ENCODE measurements at places on chromosomes 16 and 17.

DNA sequence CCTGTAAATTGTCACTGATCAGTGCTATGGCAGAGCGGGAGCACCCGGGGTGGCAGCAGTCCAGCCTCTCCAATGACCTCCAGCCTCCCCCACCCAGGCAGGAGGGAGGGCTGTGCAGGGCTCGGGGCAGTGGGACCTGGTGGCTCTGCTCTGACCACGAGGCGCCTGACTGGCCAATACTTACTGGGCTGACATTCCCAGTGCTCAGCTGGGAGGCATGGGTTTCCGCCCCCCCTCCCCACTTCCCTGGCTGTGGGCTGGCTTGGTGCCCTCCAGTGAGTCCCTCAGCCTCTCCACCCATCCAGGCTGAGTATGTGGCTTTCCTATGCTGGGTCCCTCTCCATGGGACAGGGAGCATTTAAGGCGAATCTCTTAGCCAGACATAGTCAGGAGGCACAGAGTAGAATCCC, 2.7 kb downstream of the SOCS3 start:
- DNase-seq: no peak

DNA sequence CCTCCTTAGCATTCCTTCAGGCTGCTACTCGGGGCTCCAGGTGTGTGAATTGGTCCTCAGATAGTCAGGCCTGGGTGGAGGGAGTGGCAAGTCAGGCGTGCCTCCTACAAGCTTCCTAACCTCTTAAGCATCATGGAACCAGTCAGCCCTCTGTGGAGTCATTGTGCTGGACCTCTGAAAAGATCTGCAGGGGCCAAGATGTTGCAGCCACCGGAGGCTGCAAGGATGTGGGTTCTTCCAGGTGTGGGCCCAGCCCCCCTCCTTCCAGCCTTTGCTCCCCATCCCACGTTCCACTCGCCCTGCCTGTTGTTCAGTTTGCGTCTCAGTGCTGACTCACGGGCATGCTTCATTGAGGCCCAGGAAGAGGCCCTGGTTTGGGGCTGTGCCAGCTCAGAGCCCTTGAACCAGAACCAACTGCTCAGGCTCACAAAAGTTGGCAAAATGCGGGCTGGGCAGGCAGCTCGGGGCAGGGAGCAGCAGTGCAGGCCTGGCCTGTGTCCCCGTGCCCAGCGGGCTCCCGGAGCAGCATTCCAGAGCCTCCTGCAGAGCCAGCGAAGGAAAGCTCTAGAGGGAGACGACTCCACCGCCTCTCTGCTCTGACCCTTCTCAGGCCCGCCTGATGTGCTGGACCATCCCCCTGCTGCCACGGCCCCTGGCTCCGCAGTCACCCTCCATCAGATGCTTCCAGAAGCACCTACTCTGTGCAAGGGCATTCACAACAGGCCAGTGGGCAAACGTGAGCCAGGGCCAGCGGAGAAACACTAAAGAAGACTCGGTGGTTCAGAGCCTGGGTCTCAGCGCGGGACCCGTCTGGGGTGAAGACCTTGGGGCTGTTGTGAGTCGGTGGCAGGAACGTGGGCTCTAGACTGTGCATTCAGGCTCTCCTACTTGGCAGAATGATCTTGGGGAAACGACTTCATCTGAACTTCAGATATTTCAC, 7.5 kb downstream of the LDHD start:
- peak; percentile 66 for DNase-seq

DNA sequence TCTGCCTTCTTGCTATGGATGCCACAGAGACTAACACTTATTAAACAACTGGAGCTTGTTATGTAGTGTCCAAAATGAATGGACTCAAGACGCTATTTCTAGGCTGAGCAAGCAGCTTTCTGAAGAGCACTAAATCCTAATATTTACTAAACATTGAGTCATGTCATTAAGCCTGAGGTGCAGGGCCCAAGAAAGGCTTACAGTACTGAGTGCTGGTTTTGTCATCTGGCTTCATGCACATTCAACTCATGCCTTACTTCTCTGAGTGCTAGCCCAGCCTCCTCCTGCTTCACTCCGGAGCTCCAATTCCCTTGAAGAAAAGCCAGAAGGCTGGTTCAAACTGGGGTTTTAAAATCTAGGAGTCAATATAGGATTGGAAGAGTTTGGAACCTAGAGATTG, 363.3 kb upstream of the CDH5 start:
- no peak for DNase-seq

DNA sequence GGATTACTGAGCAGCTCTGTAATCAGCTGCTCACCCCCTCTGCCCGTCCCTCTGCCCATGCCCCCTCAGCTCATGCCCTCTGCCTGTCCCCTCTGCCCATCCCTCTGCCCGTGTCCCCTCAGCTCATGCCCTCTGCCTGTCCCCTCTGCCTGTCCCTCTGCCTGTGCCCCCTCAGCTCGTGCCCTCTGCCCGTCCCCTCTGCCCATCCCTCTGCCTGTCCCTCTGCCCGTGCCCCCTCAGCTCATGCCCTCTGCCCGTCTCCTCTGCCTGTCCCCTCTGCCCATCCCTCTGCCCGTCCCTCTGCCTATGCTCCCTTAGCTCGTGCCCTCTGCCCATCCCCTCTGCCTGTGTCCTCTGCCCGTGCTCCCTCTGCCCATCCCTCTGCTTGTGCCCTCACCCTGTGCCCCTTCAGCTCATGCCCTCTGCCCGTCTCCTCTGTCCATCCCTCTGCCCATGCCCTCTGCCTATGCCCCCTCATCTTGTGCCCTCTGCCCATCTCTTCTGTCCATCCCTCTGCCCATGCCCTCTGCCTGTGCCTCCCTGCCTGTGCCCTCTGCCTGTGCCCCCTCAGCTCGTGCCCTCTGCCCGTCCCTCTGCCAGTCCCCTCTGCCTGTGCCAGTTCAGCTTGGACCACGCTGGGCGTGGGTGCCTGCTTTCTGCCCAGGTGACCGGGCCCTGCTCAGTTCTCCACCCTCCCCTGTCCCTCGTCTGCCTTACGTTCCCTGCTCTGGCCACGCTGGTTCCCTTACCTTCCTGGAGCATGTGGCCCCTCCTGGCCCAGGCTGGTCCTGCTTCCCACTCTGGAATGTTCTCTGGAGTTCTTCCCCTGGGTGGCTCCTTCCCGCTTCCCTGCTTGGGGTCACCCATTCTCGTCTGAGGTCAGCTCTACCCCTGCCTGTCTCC, 97.6 kb downstream of the NPIPB11 start:
- DNase-seq: no peak

DNA sequence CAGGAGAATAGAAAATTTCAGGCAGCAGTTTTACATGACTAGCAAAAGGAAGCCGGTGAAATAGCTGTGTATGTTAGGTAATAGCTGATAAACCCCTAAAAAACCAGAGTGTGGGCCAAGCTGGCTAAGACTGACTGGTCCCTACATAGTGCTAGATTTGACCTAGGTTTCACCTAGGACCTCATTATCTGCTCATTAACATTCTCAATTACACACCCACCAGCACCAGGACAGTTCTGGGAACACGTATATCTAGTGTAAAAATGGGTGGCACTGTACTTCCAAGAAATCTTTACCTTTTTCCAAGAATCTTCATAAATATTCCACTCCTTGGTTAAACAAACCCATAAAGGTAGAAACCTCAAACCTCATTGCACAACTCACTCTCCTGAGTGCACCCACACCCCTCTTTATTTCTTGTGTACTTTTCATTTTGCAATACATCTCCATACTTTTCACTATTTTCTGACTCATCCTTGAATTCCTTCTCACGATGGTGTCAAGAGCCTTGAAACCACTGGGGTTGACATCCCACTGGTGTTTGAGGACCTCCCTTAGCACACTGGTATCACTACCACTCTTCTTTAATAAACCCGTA, 262.7 kb upstream of the KCNJ16 start:
- DNase-seq: no peak

GRCh38 chr17:4719684-4720221, 9.3 kb downstream of the ARRB2 start:
- DNase-seq: no peak

GRCh38 chr17:17098551-17099179, 56.4 kb downstream of the MPRIP start:
- peak; percentile 64 for DNase-seq

GRCh38 chr16:47519037-47519436, 57.9 kb downstream of the PHKB start:
- DNase-seq: no peak

DNA sequence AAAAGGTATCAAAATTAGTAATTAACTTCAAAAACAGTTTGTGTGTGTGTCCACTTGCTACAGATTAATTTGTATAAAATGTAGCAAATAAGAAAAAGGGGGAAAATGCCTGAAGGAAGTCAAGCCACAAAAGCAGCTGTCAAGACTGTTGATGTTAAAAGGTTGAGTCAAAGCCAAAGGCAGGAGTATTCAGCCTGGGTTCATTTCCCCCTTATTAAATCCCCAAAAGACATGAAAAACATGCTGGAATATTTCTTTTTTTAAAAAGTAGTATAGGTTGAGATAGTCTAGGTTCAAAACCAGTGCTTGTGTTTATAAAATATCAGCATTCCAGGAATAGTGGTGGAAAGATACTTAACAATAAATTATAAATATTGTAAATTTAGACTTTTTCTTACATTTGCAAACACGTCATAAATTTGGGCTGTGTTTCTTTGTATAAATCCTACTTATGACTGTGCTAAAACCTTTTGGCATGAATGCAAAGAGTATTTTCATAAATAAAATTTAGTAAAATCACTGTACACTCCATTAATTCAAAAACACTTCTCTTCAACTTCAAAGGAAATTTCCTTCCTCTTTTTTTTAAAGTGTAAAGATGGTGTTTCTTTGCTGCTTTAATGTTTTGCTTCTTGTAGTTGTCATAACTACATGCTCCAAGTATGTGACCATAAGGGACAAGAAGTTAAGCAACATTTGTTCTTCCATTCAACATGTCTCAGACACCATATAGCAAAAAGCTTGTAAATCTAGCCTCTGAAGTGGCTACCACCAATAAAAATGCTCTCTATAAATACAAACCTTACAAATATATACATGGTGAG, 72.0 kb downstream of the SKAP1 start:
- no peak for DNase-seq

- no peak for DNase-seq
These were observed 36.7 kb downstream of the SMG6 start for GRCh38 chr17:2266865-2267228.

GRCh38 chr16:58201163-58201562, 3.3 kb upstream of the CSNK2A2 start:
- no peak for DNase-seq

DNA sequence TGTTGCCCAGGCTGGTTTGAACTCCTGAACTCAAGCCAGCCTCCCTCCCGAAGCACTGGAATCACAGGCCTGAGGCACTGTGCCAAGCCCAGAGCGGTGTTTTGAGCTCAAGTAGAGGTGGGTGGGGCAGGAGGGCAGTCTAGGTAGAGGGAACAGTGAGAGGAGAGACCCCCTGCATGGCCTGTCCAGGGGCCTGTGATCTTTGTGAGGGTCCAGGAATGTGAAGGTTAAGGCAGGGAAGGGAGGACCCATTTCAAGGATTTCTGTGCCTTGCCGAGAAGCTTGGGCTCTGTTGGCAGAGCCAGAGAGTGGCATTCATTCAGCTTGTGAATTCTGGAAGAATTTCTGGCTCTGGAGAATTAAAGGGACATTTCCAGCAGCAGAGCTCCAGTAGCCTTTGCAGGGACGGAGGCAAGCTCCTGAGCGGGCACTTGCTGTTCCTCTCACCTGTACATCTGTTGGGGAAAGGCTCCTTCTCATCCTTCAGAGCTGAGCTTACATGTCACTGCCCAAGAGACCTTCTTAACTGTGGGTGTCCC, 2.7 kb downstream of the WWOX start:
- no peak for DNase-seq

- DNase-seq: no peak
These were observed 228.9 kb downstream of the PMP22 start for GRCh38 chr17:15036238-15036637.

- no peak for DNase-seq
These were observed 77.4 kb downstream of the LMF1 start for GRCh38 chr16:893360-893759.

DNA sequence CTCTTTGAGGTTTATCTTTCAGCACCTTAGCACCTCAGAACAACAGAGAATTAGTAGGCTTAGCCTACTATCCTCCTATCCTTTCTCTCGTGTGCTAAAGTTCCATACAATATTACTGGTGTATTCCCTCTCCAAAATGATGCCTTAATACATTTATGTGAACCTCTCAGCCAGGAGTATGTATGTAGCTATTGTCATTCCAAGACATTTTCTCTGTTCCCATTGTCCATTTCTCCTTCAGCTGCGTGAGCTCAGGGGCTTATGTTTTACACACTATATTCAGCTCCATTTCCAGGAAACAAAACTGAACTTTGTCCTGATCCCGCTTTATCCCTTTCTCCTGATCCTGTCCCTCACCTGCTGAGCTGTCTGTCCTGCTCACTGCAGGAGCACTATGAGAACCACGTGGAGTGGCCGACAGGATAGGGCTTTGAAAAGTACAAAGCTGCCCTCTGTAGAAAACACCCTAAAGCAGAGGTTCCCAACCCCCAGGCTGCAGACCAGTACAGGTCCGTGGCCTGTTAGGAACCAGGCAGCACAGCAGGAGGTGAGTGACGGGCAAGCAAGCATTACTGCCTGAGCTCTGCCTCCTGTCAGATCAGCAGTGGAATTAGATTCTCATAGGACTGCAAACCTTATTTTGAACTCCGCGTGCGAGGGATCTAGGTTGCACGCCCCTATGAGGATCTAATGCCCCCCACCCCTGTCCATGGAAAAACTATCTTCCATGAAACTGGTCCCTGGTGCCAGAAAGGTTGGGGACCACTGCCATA, 55.7 kb downstream of the CENPV start:
- DNase-seq: no peak

- DNase-seq: no peak
These were observed 143.9 kb downstream of the KCNJ2 start for GRCh38 chr17:70313086-70313852.

DNA sequence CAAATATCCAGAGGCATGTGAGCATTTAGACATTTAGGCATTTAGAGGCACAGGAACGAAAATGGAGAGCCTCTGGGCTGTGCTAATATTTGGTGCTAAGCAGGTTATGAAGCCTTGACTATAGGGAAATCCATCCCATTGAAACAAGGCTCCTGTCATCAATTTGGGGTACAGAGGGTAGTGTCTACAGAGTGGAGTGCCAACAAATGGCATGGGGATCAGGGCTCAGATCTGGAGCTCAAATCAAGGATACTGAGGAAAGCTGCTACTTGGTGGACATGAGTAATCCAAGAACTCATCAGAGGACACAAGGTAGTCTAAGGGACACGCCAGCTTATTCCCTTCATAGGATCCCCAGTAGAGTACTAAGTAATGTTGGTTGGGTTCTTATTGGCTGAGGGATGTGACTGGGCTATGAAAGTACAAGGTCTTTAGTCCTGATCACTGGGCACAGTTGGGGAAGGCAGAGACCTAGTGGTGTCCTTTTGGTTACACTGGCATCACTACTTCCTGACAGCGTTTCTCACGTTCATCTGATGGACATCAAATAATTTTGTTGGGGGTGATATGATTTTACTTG, 5.2 kb downstream of the KRT10 start:
- DNase-seq: no peak

- DNase-seq: no peak
These were observed 428.0 kb downstream of the CA10 start for GRCh38 chr17:51730303-51731050.

- DNase-seq: no peak
These were observed 14.3 kb downstream of the NEUROD2 start for GRCh38 chr17:39593371-39593770.

Measured in left kidney (tissue), 8 donors.